Activated CD4-positive, alpha-beta T cell treated with anti-CD3 and anti-CD28 coated beads for 24 hours (primary cell): ENCODE measurements at places on chromosomes 2 and 18.

DNA sequence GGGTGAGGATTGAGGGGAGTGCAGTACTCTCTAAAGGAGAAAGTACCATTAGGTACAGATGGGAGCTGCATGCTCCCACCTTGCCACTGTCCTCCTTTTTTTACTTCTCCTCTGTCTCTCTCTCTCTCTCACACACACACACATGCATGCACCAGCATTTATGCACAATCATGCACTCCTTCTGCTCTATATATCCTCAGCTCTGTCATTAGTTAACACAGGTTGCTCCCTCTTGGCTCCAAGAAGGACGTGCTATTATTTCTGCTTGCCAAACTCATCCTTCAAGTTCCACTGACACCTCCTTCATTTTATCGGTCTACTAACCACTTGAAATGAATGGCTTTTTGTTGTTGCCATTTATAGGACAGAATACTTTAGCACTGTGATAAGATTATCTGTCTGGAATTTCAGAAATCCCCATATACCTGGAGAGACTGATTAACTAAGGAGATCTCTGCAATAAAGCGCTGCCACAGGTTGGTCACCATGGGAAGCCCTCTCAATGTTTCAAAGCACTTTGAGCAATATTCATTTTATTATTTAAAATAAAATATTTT, 178.5 kb upstream of the TRIB2 start:
- DNase-seq, result no peak

- no peak for DNase-seq
Observed at GRCh38 chr18:49175071-49175470, 224.3 kb upstream of the SMAD7 start.

- DNase-seq, result no peak
Observed at GRCh38 chr2:30425326-30425725, 21.7 kb upstream of the LCLAT1 start.

GRCh38 chr2:238666543-238666942, 181.3 kb upstream of the TWIST2 start:
- DNase-seq, result no peak

- no peak for DNase-seq
Observed at GRCh38 chr2:190355968-190356644, 12.7 kb downstream of the INPP1 start.

DNA sequence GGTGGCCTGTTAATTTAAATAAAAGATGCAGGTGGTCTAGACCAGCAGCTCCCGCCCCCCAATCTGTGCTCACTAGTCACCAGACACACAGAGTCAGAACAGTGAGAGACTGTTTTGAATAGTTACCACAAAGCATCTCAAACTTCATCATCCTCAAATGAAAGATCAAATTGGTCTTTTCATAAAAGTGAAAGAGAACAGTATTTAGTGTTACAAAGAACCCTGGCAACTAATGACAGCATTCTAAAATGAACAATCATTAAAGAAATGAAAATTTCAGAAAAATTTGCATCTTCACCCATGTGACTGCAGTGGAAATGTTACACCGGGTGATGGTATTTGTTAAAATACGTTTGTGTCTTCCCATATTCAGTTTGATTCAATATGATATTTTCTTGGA, 65.5 kb upstream of the PMAIP1 start:
- DNase-seq, result no peak

DNA sequence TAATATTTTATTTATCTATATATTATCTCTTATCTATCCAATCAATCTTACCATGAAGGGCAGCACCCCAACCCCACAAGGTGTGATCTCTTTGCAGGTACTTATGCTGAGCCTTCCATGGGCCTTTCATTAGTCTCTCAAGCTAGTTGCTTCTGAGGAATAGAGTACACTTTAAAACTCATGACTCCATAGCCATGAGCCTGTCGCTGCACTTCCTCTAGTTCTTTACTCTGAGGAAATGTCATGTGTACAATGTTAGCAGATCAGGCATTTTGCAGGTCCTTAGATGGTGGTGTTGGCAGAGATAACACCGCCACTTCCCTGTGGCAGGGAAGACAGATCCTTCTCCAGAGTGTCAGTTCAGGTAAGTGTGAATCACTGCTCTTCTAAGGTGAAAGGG, 29.5 kb upstream of the STAT4 start:
- no peak for DNase-seq

GRCh38 chr2:224357098-224357901, 44.6 kb downstream of the FAM124B start:
- peak; percentile 29 for DNase-seq

DNA sequence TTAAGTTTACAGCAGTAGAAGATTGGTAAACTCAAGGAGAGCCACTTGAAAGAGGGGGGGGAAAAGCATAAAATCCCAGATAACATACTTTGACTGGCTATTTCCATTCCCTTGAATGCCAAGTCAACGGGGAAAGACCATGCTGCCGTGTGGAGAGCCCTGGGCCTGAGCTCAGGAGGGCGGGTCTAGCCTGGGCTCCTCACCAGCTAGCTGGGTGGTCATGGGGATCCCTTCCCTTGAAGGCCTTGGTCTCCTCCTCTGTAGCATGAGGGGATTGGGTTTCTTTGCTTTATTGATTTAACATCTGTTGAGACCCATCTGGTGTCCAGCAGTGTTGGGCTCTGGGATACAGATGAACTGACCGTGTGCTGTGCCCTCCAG, 35.0 kb downstream of the TEX51 start:
- DNase-seq, result no peak

GRCh38 chr2:217282531-217282930, 422.7 kb upstream of the TNP1 start:
- DNase-seq, result no peak
